ENCODE measurements at places on chromosomes 6 and 20. TPM values are rescaled to one million over a fixed set of nuclear protein-coding genes. Genes with fewer than 3 reads are reported as not detected.
A peak's percentile ranks its signal among the peaks of the same experiment; 100 is the strongest.

DNA sequence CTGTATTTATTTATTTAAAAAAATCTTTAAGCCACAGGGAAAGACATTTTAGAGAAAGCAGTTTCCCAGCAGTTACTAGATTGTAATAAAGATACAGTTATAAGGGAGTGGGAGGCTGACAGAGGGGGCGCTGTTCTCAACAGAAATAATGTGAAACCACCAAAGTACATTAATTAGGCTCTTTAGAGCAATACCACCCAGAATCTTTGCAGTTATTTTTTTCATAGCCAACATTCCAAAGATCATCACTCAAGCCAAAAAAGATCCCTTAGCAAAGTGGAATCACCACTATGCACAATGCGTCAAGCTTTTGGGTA, 331.3 kb upstream of the DEFB112 start:
- DNase-seq, result no peak

DNA sequence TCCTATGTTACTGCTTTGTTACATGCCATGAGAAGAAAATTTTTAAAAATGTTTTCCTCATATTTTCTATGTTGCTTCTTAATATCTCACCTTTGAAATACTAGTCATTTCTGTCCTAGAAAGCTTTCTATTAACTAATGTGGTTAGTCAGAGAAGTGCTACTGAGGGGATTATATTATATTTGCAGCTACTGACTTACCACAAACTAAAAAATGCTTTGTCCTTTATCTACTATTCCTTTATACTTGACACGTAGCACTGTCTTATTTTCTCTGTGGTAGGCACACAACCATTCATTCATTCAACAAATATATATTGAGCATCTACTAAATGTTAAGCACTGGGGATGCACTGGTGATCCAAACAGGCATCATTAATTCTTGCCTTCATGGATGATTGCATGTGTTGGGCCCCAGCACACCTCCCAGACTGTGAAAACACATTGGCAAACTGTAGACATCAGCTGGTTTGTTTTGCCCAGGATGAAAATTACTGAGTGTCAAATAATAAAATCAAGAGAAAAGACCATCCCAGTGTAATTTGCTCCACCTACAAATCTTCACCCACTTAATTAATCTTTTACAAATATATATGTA, 10.7 kb upstream of the MLIP start:
- no peak for DNase-seq

- no peak for DNase-seq
These were observed 71.2 kb downstream of the LY86 start for GRCh38 chr6:6659600-6660327.

- DNase-seq, result no peak
These were observed 85.9 kb downstream of the SYNJ2 start for GRCh38 chr6:158067436-158068015.

GRCh38 chr6:153832543-153832942, 206.5 kb upstream of the OPRM1 start:
- no peak for DNase-seq

Gene RGS19
- 42.0 TPM for total RNA-seq

GRCh38 chr20:44976698-44977097, 10.4 kb downstream of the STK4 start:
- no peak for DNase-seq

GRCh38 chr6:89775150-89775549, 44.4 kb downstream of the MDN1 start:
- no peak for DNase-seq

GRCh38 chr6:166958926-166959861, 2.8 kb upstream of the RNASET2 start:
- peak; percentile 52 for DNase-seq

DNA sequence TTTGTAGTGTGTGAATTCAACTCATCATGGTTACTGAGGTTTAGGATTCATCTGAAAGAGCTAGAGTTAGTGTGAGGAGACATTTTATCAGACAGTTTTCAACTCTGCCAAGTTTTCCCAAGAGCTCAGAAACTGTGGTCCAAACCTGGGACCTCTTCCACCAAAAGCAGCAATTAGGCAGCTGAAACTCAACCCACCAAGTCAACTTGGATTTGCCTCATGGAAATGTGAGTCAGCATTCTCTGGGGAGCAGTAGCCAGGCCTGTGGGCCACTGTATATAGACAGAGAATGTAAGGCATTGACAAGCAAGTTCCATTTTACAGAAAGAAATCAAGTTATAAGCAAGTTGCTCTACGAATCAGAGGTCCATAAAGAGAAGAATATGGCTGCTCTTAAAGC, 178.8 kb upstream of the HDDC2 start:
- no peak for DNase-seq

DNA sequence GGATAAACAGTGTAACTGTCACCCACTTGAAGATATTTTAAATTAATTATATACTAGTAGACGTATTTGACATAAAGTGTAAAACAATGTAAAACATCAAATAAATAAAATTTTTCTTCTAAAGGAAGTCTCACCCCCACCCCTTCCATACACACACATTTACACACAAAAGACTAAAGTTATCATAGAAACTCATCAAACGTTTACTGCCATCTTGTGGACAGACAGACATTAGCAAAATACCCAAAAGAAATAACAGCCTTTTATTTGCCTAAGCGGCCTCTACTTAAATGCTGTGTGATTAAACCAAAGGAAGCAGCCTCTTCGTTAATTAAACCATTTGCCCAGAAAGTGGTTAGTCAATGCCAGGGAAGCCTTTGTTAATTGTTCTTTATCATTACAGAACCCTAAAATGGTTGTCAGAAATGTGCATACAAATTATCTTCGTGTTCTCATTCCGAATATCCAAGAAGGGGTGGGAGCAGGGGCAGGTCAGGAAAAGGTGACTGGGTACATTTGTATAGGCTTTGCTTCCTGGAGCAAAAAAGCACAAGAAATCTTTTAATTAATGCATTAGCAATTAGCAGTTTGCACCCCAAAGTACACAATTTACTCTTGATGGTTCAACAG, 176.2 kb upstream of the SASH1 start:
- DNase-seq, result no peak

DNA sequence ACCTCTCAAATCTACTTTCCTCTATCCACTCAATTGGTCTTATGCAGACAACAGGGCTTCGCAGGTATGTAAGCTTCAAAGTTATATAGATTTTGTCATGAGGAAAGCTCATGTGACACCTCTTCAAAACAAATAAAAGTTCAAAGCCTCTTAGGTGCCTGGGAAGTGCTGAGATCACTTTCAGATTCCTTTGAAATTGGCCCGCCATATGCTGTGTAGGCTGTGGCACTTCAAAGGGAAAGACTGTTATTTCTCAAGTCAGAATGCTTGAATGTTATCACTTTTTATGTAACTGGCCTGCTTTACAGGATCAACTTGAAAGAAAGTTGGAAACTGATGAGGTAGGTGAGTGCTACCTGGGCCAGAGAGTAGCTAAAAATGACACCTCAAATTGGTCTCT, 67.1 kb upstream of the GFRAL start:
- DNase-seq, result no peak

Gene PGC
- total RNA-seq, result not detected

Gene SLC26A8
- not detected for total RNA-seq

Gene PPIL6
- not detected for total RNA-seq

Gene LHFPL5
- not detected for total RNA-seq

Gene LPIN3
- total RNA-seq, result 1.2 TPM

- no peak for DNase-seq
These were observed 297.8 kb downstream of the PRL start for GRCh38 chr6:21999012-21999528.

Gene HECA
- total RNA-seq, result 36.9 TPM

Gene ANGPT4
- not detected for total RNA-seq

Measured in activated T-helper 2 cell treated with anti-CD3 and anti-CD28 coated beads, Interferon-gamma antibody, Interleukin-2, Interleukin-4, amounts not matched to agents 10 μg/mL and 5 μg/mL and 100 μg/mL, durations not matched to agents 14 hours and 24 hours and 36 hours (primary cell).